Right hindlimb (tissue), 1 donor: ENCODE measurements at places on chromosomes 3 and 15.

DNA sequence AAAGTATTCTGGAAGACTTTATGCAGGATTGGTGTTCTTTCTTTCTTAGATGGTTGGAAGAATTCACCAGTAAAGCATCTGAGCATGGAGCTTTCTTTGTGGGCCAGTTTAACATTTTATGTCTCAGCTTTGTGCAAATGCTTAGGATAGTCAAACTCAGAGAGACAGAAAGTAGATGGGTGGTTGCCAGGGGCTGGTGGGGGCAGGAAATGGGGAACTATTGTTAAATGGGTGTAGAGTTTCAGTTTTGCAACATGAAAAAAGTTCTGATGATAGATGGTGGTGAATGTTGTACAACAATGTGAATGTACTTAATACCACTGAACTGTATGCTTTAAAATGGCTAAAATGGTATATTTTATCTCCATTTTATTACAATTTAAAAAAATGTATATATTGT, 24.8 kb downstream of the SPCS1 start:
- DNase-seq: no peak

DNA sequence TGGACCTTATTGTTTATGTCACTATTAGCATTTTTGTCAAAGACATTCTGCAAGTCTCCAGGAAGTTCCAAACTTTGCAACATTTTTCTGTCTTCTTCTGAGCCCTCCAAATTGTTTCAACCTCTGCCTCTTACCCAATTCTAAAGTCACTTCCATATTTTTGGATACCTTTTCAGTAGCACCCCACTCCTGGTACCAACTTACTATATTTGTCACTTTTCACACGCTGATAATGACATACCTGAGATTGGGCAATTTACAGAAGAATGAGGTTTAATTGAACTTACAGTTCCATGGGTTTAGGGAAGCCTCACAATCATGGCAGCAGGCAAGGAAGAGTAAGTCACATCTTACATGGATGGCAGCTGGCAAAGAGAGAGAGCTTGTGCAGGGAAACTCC, 1206.5 kb upstream of the EPHA6 start:
- no peak for DNase-seq

GRCh38 chr3:17891139-17891856, 148.9 kb upstream of the TBC1D5 start:
- no peak for DNase-seq

- DNase-seq: no peak
Observed at GRCh38 chr3:179921500-179921899, 115.2 kb downstream of the PEX5L start.

DNA sequence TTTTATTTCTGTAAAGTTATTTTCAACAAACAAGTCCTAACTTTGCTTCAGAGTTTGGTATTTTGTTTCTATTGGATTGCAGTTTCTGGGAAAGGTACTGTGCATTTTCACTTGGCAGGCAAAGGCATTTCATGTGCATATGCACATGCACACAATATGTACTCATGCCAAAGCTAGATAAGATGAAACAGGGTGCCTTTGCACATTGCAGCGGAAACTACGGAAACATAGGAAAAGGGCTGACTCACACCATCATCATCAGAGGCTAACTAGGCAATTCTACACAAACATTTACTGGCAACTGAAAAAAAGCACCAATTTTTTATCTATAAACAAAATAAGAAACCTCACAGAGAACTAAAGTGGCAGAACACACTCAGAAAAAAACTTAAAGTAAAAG, 550.6 kb upstream of the NECTIN3 start:
- DNase-seq: no peak

- DNase-seq: peak; percentile 47
Observed at GRCh38 chr15:71331173-71331572, 215.9 kb downstream of the THSD4 start.

DNA sequence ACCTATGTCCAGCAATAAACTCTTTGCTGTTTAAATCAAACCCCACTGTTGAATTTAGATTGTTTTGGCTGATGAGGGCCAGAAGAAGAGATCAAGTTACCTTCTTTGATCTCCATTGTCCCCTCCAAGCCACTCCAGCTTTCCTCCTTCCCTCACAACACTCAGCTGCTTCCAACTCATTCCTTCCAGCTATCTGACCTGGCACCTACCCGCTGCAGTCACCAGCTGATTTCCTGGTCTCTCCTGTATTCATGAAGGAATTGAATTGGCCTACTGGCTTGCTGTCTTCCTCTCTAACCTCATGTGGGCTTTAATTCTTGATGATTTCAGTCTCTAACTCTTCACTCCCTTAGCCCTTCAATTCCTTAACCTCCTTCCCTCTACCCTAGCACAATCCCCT, 40.8 kb upstream of the ABHD17C start:
- no peak for DNase-seq

DNA sequence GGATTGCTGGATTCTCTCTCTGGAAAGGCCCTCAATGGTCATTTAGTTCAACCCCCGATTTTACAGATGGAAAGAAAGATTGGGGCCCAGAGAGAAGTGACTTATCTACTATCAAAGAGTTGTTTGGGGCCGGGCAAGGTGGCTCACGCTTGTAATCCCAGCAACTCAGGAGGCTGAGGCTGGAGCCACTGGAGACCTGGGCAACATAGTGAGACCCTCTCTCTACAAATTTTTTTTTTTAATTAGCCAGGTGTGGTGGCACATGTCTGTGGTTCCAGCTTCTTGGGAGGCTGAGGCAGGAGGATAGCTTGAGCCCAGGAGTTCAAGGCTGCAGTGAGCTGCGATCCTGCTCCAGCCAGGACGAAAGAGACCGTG, 5.2 kb upstream of the USP3 start:
- DNase-seq: no peak
